ENCODE measurements at places on chromosomes 5 and 9. TPM values are rescaled to one million over a fixed set of nuclear protein-coding genes. Genes with fewer than 3 reads are reported as not detected.

GRCh38 chr5:78649861-78650496 lies 1.4 kb upstream of the LHFPL2 start:
- no peak for DNase-seq

- DNase-seq, result no peak
These were observed 11.7 kb downstream of the SH3PXD2B start for GRCh38 chr5:172442592-172442991.

DNA sequence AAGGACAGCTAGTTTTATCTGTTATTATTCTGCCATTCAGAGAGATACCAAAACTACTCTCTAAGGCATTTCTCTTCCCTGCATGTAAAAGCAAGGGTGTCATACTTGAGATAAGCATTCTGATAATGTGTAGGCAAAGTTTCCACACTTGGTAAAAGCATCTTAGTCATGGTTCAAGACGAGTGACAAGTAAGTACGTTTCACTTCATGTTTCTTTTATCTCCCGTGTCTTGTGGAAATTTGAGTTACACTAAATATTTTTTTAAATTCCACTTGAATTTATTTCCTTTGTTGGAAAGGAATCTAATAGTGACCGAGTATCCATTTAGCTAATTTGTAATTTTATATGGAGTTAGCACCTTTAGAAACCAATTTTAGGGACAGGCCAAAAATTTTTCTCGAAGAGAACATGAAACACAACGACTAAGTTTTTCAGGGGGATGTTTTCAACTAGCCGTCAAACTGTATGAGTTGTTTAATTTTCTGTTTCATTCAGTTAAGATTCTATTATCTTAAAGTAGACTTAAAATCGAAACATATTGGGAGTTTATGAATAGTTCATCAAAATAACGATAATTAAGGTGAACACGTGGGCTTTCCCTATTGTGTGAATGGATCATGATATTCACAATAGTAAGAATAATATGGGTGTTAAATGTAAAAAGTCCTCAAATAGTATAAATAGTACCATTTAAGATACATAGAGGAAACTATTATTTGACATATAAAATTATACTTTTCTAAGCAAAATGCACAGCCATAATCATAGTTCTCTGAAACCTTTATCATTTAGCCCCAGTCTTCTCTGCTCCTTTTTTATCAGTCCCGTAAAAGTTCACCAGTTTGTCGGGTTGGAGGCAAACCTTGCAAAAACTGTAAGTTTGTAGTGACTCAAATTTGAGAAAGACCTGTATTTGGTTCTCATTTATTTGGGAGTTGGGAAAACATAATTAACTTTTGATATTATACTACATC lies 1.6 kb downstream of the RFESD start:
- DNase-seq, result no peak

DNA sequence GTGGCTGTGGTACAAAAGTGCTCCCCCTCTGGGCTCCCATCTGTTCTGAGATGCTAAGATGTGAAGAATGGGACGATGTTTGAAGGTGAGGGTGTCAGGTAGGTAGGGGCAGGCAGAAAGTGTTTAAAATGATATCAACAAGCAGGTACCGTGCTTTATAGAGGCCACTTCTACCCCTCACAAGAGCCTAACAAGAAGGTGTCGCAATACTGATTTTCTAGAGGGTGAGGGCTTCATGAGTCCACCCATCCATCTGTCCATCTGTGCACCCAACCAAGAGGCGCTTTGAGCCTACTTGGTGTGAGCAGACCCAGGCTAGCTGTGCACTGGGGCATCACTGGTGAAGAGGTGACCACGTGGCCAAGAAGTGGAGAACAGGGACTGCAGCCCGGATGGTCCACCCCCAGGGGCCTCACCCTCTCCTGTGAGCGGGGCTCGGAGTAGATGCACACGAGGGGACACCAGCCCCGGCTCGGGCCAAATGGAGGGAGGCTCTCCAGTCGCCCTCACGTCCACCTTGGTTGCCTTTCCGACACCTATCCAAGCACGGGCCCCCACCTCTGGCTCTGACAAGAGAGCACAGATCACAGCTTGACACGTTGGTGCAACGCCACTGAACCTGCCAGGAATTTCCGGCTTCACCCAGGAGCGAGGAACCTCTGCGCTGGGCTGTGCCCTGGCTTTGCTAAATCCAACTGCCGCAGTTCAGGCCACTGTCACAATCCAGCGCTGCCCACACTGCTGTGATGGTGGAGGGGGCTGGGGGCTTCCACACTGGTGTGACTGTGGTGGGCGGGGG lies 34.5 kb downstream of the CRB2 start:
- no peak for DNase-seq

DNA sequence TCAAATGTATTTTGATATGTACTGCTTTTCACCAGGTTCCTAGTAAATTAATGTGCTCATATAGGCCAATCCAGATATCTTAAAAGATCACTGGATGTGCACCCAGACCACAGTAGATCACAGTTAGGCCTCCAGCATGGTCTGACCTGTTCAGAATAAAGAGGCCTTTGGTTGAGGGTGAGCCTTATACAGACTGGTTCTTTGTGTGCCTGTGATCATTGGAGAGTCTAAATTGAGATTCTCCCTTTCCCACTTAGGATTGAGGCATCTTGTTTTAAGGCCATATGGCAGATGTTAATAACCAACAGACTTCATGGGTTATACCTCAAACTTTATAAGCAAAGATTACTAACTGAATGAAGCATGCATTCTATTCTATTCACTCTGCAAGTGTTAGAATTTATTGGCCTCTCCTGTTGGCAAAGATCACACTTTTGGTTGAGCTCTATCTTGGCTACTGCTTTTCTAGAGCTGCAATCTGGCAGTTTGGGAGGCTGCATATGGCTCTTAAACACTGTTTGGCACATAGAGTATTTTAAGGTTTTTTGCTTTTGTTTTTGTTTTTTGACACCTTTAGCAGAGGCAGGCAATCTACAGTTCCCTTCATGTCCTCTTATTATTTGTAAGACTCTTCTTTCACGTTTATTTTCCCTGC lies 8.5 kb downstream of the CHSY3 start:
- no peak for DNase-seq

DNA sequence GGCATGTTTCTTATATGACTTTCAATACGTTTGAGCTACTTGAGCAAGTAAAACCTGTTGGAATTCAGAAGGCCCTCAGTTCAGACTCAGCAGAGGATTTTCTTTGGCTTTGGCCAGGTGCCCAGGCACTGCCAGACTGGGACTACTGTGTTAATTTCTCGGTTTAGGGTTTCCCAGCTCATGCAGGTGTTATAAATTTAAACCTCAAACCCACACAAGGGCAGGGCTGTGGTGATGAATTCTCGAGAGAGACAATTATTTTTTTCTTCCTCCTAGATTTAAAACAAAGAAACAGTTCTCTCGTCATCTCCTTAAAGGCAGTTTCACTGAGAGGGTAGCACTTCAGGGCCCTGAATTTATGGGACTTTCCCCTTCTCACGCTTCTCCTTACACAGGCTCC lies 406.0 kb upstream of the PIK3R1 start:
- no peak for DNase-seq

- peak; percentile 36 for DNase-seq
These were observed 144.7 kb downstream of the SAXO1 start for GRCh38 chr9:18888290-18888689.

DNA sequence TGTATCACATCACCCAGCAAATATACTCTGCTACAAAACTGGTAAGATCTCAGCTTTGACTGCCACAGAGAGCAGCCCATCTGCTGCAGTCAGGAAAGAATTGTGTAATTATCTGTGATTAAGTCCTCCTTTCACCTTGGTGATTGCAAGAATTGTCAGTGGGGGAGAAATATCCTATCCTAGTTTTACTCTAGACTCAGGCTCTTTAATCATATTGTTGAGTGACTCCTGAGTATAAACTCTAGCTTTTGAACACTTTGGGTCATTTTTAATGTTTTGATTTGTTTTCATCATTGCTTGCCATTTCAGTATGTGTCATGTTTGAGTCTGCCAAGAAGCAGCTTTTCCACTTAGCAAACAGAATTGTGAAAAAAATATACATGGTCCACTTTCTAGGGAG lies 32.1 kb downstream of the VCAN start:
- no peak for DNase-seq

- no peak for DNase-seq
These were observed 414.9 kb downstream of the CYLC2 start for GRCh38 chr9:103410059-103410458.

GRCh38 chr9:36053971-36054370 lies 17.3 kb downstream of the RECK start:
- no peak for DNase-seq

- DNase-seq, result peak; percentile 89
These were observed 71.9 kb downstream of the MVB12B start for GRCh38 chr9:126398403-126399058.

DNA sequence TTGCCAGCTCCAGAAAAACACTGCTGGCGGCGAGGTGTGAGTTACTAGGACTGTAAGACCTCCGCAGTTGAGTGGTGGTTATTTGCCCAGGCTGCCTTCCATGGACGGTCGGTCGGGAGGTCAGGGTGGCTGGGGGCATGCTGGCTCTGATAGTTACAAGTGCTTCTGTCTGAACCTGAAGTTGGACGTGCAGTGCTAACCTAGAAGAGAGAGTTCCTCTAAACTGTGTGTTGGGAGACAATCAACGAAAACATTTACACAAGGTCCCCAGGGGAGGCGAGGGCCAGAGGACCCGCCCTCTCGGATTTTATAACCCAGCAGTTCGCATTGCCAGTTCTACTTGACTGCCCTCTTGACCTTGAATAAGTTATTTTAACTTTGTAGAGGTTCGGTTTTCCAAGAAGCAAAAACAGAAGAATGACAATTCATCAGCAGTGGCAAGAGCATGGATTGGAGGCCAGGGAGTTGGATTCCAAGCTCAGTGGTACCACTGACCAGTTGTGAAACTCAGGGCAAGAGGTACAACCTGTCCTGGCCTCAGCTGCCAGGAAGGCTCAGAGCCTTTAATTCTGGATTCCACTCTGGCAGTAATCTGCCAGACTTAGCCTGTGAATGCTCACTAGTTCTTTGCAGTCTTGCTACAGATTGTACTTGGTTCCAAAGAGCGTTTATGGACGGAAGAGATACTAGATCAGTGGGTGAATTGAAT lies 28.7 kb upstream of the PDE8B start:
- no peak for DNase-seq

The SOX30 gene
- not detected for total RNA-seq

The FRRS1L gene
- 2.2 TPM for total RNA-seq

The BDP1 gene
- total RNA-seq, result 15.6 TPM

The SPOUT1 gene
- 13.5 TPM for total RNA-seq

The CD14 gene
- 31.0 TPM for total RNA-seq

Measured in left ventricle myocardium superior (tissue), 1 donor.